ENCODE measurements at places on chromosomes 4 and X. TPM values are rescaled to one million over a fixed set of nuclear protein-coding genes. Genes with fewer than 3 reads are reported as not detected.

Gene KLHL4
- total RNA-seq: 0.25 TPM

Gene FGA
- total RNA-seq: not detected

Gene CCDC110
- total RNA-seq: 0.97 TPM

Gene NELFA
- 13.1 TPM for total RNA-seq

Gene DNAJB14
- total RNA-seq: 14.2 TPM

Gene BMX
- 1.1 TPM for total RNA-seq

Gene NPNT
- 2.6 TPM for total RNA-seq

Gene GIMD1
- not detected for total RNA-seq

Gene CD38
- 0.73 TPM for total RNA-seq

Gene ZFP92
- 0.05 TPM for total RNA-seq

Gene NKX1-1
- not detected for total RNA-seq

Gene EREG
- total RNA-seq: 0.07 TPM

Gene BANK1
- total RNA-seq: 0.10 TPM

Gene MAGED4B
- total RNA-seq: 0.46 TPM

Gene PCDH18
- total RNA-seq: 4.7 TPM

Gene MAGEC1
- not detected for total RNA-seq

Gene RS1
- not detected for total RNA-seq

Gene DDIT4L
- total RNA-seq: 99.7 TPM

Gene BTC
- total RNA-seq: 0.10 TPM

Gene PRR32
- total RNA-seq: 0.29 TPM

Gene MAB21L2
- total RNA-seq: not detected

Gene DSPP
- not detected for total RNA-seq

Gene CD99L2
- total RNA-seq: 241 TPM

Gene SLIT2
- 4.4 TPM for total RNA-seq

Gene SUPT20HL2
- total RNA-seq: not detected

Gene HS6ST2
- total RNA-seq: 2.1 TPM

Gene PHEX
- total RNA-seq: not detected

Gene KDR
- 13.5 TPM for total RNA-seq

Gene MUC7
- not detected for total RNA-seq

Gene CXCL1
- 2.7 TPM for total RNA-seq

Gene GLRA2
- not detected for total RNA-seq

Gene GC
- not detected for total RNA-seq

Gene RBM3
- total RNA-seq: 92.1 TPM

Gene DDX60
- 4.7 TPM for total RNA-seq

Gene GYPA
- not detected for total RNA-seq

Gene ACSL4
- total RNA-seq: 259 TPM

Gene HDAC6
- 56.3 TPM for total RNA-seq

Gene FATE1
- not detected for total RNA-seq
